ENCODE measurements at places on chromosomes 3 and 15.

GRCh38 chr15:73700041-73700842, 16.1 kb downstream of the CD276 start:
- peak; percentile 43 for DNase-seq

DNA sequence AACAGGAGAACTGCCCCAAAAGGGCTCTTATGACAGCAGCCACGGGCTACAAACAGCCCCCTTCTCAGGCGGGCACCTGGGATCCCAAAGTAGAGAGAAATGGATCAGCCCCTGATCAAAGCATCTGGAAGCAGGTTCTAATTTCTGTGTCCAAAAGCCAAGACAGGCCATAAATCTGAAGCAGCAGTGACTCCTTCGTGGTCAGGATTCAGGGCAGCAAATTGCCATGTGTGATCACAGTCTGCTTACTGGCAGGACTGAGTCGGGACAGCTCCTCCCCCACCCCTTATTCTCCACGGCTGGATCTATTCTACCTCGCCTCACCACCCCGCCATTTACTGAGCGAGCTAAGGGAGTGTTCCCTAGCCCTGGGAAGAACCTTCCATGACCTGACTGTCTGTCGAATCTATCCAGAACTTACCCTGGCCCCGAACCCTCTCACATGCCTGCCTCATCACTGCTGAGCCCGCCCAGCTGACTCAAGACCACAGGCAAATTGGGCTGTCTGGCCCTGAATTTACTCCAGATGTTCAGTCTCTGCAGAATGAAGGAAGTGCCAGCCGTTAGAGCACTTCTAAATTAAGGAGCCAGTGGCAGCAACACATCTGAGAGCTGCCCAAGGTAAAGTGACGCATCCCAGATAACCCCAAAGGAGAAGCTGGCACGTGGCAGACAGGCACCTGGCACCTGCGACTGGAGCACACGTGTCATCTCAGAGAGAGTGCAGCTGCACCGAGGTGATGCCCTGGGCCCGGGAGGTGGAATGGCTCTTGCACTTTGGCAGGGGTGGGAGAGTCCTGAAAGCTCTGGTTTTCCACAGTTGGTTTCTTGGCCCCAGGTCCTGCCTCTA, 1.3 kb downstream of the LRRC15 start:
- DNase-seq = no peak

GRCh38 chr3:66198437-66199088, 22.2 kb upstream of the SLC25A26 start:
- DNase-seq = no peak

GRCh38 chr15:98727115-98728040, 79.0 kb downstream of the IGF1R start:
- DNase-seq = no peak

DNA sequence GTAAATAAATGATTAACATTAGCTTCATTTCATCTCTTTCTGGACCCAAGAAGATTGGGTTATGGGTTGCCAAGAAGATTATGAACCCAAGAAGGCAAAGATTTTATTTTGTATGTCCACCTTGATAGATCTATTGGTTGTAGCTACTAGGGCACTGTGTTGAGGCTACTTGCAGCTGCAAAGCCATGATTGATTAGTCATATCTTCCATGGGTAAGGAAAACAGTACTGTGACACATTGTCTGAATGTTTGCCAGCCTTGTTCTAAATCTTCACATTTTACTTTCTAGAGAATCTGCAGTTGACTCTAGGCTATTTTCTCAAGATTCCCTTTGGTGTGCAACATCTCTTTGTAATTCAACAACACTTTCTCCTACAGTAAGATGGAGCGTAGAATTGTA, 229.2 kb upstream of the KCNH8 start:
- DNase-seq = no peak

DNA sequence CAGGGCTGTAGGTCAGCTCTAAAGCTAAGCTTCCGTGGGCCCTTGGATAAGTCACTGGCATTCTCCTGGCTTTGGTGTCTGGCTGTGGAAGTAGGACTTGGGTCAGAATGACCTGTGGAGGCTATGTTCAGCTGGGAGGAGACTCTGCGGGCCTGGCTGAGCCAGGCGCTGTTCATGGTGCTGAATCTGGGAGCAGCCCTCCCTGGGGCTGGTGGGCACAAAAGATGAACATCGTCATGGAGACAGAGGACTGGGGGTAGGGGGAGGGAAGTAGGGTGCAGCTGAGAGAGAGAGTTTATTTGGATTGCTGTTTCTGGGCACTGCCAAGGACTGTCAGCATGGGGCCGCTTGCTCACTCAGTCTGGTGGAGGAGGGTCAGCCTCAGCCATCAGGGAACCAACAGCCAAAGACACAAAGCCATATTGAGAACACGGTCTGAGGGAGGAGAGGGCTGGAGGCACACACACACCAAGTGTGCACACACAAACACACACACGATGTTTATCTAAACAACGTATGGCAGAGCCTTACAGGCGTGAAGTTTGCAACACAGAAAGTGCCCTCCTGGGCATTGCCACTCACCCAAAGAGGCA, 120.7 kb upstream of the LINGO1 start:
- peak; percentile 14 for DNase-seq

- no peak for DNase-seq
Measured at GRCh38 chr3:33855884-33856546, 57.6 kb downstream of the PDCD6IP start.

DNA sequence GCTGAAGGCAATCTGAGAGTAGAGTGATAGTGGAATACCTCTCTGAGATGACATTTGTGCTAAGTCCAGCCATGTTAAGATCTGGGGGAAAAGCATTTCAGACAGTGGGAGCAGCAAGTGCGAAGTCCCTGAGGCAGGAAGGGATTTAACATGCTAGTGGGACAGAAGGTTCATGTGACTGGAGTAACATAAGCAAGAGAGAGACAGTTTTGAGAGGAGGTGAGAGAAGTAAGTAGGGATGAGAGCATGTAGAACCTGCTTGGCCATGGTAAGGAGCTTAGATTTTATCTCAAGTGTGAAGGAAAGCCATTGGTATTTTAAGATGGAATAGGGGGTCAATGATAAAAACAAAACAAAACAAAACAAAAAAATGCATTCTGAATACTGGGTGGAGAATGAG, 358.6 kb upstream of the KCNH8 start:
- no peak for DNase-seq

DNA sequence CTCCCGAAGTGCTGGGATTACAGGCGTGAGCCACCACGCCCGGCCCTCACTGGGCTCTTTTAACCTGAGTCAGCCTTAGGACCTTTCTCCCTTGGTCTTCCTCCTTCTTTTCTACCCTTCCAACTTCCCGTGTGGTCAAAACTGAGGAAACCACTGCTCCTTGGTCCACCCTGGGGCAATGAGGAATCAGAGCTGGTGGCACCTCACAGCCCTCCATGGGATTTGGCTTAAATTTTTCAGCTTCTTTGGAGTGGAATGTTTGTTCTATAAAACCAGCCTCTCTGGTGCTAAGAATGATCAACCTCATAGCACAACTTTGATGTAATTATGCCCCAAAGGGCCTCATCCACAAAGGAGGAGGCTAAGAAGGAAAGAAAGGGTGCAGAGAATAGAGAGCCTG, 76.6 kb upstream of the CFAP20DC start:
- DNase-seq = no peak

DNA sequence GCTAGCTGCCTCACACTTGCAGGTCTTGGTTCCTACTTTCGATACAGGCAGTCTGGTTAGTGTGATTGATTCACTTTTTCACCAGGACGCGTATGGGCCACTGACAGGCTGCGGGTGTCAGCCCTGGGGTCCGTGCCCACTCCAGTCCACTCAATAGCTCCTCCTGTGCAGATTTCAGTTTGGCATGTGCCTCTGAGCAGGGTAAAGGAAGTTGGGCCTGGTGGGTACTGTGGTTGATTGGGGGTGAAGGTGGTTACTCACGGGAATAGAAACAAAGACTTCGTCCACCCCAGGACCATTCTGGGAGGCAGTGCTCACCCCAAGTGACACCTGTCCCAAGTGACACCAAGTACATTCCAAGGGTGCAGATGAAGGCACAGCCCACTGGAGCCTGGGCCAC, 62.3 kb downstream of the EPHB1 start:
- DNase-seq = no peak

DNA sequence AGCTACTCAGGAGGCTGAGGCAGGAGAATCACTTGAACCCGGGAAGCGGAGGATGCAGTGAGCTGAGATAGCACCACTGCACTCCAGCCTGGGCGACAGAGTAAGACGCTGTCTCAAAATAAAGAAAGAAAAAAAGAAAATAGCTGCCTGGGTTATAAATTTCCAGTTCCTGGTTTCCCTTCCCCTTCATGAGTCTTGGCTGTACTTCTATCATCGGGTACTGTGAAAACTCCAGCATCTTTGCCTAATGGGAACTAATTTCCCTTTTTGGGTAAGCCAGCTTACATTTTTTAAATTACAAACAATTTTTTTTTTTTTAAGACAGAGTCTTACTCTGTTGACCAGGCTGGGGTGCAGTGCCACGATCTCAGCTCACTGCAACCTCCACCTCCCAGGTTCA, 15.0 kb downstream of the DENND4A start:
- DNase-seq = no peak

DNA sequence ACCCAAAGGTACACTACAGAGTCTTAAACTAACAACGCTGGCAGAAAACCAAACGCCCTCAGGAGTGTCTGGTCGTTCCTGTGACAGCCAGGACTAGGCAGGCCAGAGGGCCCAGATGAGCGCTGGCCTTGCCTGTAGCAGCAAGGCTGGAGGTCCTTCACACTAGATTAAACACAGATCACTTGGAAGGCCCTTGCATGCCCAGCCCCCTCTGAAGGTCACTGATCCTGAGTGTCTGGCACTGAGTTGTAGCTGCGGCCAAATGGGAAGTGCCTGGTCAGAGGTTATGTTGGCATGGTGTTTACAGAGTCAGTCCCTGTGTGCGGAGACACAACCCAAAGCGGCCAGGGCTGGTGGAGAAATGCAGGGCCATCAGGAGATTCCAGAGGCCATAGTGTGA, 58.9 kb downstream of the ZNF621 start:
- DNase-seq = no peak

- no peak for DNase-seq
Measured at GRCh38 chr3:46750555-46751038, 32.9 kb upstream of the PRSS50 start.

- no peak for DNase-seq
Measured at GRCh38 chr15:56736308-56736707, 3.0 kb upstream of the ZNF280D start.

- no peak for DNase-seq
Measured at GRCh38 chr3:189137416-189137815, 34.4 kb upstream of the TPRG1 start.

GRCh38 chr15:70004826-70005225, 92.9 kb downstream of the TLE3 start:
- no peak for DNase-seq

DNA sequence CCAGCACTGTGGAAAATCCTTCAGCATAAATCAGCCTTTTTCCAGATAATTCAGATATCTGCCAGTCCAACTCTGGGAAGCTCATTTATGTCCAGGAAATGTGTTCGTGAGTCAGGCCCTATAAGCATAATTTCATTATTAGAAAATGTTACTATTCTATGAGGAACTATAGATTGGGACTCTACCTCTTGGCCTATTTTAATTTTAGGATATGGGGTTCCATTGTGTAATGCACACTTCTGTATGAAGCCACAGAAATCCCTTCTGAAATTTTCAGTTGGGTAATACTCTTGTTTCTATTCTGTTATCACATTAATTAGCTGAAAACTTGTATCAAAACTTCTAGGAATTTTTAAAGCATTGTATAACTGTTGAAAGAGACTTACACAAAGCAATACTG, 43.9 kb upstream of the IL12A start:
- no peak for DNase-seq

GRCh38 chr3:32359766-32360492, 31.7 kb upstream of the CMTM7 start:
- no peak for DNase-seq

DNA sequence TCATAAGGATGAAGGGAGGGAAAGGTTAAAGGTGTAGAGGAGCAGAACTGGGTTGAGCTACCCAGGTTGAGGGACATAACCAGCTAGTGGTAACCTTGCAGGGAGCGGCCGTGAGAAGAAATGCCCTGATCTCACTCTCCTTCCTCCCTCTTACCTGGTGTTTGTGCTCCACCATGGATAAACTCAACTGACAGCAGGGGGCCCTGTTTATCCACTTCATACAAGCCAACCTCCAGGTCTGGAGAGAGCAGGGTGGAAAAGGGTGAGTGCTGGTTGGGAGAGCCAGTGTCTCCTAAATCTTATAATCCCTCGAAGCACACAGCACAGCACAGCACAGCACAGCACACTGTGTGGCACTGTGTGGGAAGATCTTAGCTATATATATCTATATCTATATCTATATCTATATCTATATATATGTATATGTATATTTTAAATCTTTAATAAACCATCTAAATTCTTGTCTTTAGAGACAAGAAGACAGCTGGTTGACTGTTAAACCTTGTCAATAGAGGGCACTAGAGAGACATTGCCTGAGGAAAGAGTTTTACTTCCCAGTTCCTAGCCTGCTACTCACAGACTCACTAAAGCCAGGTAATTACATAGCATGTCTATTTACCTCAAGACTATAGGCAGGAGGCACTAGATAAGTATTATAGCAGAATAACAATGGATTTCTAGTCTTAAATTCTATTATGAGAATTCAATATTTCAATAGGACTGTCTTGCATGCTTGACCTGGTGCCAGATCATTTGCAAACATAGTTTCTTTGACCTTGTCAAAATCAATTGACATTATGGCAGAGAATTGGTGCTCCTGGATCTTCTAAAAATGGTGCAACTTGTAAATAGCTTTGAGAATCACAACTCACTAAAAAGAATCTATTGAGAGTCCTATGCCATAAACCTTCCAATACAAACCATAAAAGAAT, 21.7 kb upstream of the FMN1 start:
- no peak for DNase-seq

GRCh38 chr15:65246939-65247338, 35.7 kb upstream of the CILP start:
- DNase-seq = no peak

DNA sequence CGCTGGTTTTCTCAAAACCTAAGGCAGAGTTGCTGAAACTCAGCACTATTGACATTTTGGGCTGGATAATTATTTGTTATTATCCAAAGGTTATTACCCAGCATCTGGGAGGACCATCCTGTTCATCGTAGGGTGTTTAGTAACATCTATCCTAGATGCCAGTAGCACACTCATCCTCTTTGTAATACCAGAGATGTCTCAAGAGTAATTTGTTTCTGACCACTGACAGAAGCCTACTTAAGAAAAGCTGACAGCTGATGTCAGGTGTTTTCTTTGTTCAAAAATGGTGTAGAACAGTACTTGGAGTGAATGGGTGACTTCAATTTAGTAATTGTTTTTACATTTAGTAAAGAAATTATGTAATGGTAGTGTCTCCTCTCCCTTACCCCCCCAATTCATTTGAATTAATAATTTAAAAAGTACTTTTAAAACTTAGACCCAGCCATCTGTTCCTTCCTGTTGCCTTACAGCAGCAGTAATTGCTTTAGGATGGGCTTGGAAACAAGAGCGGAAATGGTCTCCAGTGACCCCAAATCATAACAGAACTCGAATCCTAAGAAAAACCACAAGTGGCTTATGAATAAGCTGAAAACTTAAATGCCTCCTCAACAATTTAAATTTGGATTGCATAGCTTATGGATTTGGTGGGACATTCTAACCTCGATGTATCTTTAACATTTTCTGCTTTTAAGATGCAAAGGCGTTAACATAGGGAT, 105.4 kb downstream of the PTPRG start:
- DNase-seq = no peak
